Astrocyte (in vitro differentiated cells and primary cell): ENCODE measurements at places on chromosomes 6 and 20. TPM values are rescaled to one million over a fixed set of nuclear protein-coding genes. Genes with fewer than 3 reads are reported as not detected.

- no peaks in the 10 kb centered on the region for H3K36me3 ChIP-seq
- no peak overlapping the region for H3K27ac ChIP-seq
- no peak overlapping the region for H3K4me3 ChIP-seq
These were observed 270.8 kb downstream of the BMP7 start for GRCh38 chr20:56995635-56996075.

The SLC22A23 gene
- 3.7 and 5.7 TPM in 2 replicates for total RNA-seq

DNA sequence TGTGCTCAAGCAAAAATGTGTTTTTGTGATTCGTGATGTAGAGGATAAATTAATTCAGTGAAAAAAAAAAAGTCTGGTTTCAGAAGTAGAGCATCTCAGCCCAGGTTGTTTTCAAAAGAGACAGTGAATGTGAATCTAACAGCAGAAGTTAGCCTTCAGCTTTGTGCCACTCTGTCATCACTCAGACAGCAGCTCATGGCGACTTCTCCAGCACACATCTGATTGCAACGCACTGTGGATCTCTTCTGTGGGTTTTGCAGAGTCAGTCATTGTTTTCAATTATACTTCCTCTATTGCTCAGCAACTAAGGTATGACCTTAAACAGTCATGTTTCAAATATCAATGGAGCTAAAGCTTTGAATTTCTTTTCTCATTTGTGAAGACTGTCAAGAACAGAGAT lies 335.5 kb upstream of the POU3F2 start:
- no peaks in the 10 kb centered on the region for H3K27me3 ChIP-seq
- H3K4me3 ChIP-seq, result no peak overlapping the region
- no peaks in the 10 kb centered on the region for H3K4me1 ChIP-seq
- no peak overlapping the region for H3K27ac ChIP-seq
- no peaks in the 10 kb centered on the region for H3K36me3 ChIP-seq

DNA sequence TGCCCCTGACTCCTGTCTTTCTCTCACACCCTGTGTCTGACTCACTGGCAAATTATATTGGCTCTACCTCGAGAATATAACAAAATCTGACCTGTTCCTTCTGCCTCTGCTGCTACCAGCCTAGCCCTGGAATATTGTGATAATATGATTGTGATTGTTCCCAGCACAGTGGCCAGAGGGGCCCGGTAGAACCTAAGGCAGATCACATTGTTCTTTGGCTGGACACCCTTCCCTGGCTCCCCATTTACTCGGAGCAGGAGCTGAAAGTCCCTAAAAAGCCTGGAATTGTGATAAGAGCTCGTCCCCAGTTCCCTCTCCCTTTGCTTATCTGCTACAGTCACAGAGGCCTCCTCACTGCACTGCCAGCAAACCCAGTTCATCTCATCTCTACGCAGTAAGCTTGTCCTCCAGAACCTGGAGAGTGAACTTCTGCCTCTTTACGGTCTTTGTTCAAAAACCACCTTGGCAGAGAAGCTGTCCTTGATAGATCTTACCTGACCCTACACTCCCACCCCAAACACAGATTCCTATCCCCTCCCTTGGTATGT lies 21.8 kb downstream of the SERPINB6 start:
- no peak overlapping the region for H3K27ac ChIP-seq
- peaks cover 7% of the 10 kb centered on the region for H3K36me3 ChIP-seq
- no peak overlapping the region for H3K4me3 ChIP-seq
- DNase-seq, result no peak
- H3K4me1 ChIP-seq, result peaks cover 10% of the 10 kb centered on the region

DNA sequence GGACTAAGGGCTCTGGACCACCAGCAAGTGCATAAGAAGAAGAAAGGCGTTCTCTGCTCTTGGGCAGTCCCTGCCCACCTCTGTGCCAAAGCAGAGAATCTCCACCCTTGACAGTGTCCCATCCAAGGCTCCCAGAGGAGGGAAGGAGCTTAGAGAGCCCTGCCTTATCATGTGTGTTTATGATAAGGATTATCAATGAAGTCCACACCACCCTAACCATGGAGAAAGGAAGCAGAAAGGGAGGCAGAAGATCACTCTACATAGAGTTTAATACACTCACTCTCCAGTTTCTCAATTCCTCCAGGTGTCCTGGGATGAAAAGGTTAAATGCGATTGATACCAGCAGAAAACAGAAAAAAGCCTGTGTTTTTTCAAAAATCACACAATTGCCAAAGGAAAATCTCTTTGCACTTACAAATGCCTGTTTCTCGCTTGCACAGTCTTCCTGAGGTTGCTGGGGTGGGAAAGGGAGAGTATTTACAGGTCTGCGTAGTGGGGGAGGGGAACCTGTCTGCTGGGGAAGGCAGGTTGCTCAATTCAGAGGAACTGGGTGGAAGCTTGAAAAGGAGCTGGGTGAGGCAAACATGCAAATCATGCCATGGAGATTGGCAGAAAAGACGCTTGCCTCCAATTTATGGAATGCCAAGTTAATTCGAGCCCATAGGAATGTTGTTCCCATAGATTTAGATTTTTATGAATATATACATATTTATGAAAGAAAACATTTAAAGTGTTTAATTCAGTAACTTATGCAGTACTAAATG lies 104.0 kb downstream of the EYA2 start:
- no peak overlapping the region for H3K27ac ChIP-seq
- DNase-seq, result no peak
- no peaks in the 10 kb centered on the region for H3K36me3 ChIP-seq

GRCh38 chr6:46347669-46348068 lies 143.6 kb downstream of the RCAN2 start:
- no peak for DNase-seq
- H3K36me3 ChIP-seq, result no peaks in the 10 kb centered on the region
- no peaks in the 10 kb centered on the region for H3K27me3 ChIP-seq
- H3K4me3 ChIP-seq, result no peak overlapping the region
- no peaks in the 10 kb centered on the region for H3K4me1 ChIP-seq

DNA sequence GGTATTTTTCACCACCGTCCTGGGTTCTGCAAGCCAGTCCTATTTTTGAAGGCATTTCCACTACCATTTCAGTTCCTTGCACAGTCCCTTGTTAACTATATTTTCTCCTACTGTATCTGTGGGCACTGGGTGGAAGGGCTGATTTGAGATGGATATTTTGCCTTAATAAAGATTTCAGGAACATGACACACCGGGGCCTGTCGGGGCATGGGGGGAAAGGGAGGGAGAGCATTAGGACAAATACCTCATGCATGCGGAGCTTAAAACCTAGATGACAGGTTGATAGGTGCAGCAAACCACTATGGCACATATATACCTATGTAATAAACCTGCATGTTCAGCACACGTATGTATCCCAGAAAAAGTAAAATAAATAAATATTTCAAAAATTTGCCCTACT lies 22.4 kb downstream of the STK38 start:
- DNase-seq, result no peak
- H3K27ac ChIP-seq, result no peak overlapping the region
- peaks cover 33% of the 10 kb centered on the region for H3K36me3 ChIP-seq
- no peaks in the 10 kb centered on the region for H3K27me3 ChIP-seq
- H3K4me1 ChIP-seq, result no peaks in the 10 kb centered on the region
- H3K4me3 ChIP-seq, result no peak overlapping the region

DNA sequence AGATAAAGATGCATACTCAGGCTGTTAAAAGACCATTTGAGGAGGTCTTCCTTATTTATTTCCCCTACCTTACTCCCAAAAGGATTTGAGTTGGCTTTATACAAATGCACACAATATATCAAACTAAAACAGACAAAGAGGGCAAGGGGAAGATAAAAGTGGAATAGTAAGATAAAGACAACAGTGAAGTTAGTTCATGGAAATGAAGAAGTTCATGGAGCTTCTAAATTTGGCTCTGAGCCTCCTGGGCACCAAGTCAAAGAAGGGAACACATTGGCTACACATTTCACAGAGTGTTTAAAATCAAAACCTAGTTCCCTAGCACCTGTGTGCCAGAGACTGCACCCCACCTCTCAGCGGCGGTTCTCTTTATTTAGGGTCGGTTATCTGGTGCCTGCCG lies 25.8 kb upstream of the ARMC2 start:
- H3K36me3 ChIP-seq, result no peaks in the 10 kb centered on the region
- H3K27me3 ChIP-seq, result no peaks in the 10 kb centered on the region
- no peaks in the 10 kb centered on the region for H3K4me1 ChIP-seq
- no peak overlapping the region for H3K27ac ChIP-seq

- DNase-seq, result no peak
- H3K27me3 ChIP-seq, result no peaks in the 10 kb centered on the region
- no peaks in the 10 kb centered on the region for H3K4me1 ChIP-seq
- H3K36me3 ChIP-seq, result no peaks in the 10 kb centered on the region
These were observed 223.1 kb upstream of the MYLIP start for GRCh38 chr6:15905488-15906419.

- H3K27me3 ChIP-seq, result no peaks in the 10 kb centered on the region
- peak overlapping the region; percentile 82 for H3K27ac ChIP-seq
- H3K4me3 ChIP-seq, result peak overlapping the region; percentile 66
These were observed 1.1 kb upstream of the PBX2 start for GRCh38 chr6:32190911-32191677.

DNA sequence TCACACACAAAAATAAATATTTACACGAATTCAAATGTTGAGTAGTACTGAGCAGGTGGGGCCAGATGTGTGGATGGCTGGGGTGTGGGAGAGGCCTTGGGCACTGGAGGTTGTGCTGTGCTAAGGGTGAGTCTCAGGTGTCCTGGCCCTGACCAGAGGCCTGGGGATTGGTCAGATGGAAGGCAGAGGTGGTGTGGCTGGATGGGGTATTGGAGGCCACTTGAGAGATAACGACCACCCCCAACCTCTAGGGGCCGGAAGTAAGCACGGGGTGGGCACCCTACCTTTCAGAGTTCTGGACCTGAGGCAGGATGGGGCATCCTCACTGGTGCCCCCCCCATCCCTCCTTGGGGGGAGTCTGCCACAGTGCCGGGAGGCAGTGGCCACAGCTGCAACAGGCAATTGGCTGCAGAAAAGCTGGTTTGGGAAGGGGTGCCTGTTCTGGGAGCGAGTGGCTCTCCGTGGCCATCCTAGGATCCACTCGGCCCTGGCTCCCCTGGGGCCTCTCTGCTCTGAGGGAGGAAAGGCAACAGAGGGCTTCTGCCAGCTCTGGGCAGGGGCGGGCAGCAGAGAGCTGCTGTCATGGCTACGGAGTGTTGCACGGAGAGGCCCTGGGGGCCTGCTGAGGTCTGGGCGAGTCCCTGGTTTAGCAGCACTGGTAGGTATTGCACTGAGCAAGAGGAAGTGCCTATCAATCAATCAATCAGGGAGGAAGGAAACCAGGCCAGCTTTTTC lies 87.6 kb downstream of the ASXL1 start:
- peaks cover 30% of the 10 kb centered on the region for H3K36me3 ChIP-seq
- no peaks in the 10 kb centered on the region for H3K4me1 ChIP-seq
- H3K27ac ChIP-seq, result no peak overlapping the region

DNA sequence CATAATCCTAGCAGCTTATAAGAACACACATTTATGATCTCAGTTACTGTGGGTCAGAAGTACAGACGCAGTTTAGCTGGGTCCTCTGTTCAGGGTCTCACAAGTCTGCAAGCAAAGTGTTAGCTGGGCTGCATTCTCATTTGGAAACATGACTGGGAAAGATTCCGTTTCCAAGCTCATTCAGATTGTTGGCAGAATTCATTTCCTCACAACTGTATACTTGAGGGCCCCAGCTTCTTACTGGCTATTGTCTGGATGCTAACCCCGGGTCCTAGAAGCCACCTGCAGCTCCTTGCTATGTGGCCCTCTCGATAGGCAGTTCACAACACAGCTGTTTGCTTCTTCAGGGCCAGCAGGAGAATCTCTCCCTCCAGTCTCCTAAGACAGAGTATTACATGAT lies 13.1 kb downstream of the TCP11 start:
- H3K36me3 ChIP-seq, result no peaks in the 10 kb centered on the region
- H3K27me3 ChIP-seq, result peaks cover 2% of the 10 kb centered on the region
